Esophagus mucosa (tissue), 1 donor: ENCODE measurements at places on chromosomes 5 and 9. TPM values are rescaled to one million over a fixed set of nuclear protein-coding genes. Genes with fewer than 3 reads are reported as not detected.

Gene MYMK
- total RNA-seq, result not detected

Gene MXD3
- total RNA-seq, result 7.8 TPM

Gene RABGAP1
- total RNA-seq, result 39.6 TPM

Gene KIAA1958
- 3.9 TPM for total RNA-seq

Gene CAPSL
- total RNA-seq, result not detected

Gene PCDH12
- total RNA-seq, result 0.40 TPM

Gene ITK
- 0.40 TPM for total RNA-seq

Gene SNX30
- 8.5 TPM for total RNA-seq

GRCh38 chr9:83274787-83275186 is 211.8 kb upstream of the RASEF start:
- no peak for ATAC-seq

DNA sequence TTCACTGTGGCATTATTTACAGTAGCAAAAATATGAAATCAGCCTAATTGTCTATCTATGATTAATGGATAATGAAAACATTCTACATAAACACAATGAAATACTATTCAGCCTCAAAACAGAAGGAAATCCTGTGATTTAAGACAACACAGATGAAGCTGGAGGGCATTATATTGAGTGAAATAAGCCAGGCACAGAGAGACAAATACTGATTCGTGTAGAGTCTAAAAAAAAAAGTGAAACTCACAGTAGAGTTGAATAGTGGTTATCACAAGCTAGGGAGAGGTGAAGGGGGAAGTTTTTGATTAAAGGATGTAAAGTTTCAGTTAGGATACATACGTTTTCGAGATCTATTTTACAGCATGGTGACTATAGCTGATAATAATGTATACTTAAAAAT is 122.2 kb downstream of the ADAMTS6 start:
- no peak for ATAC-seq

DNA sequence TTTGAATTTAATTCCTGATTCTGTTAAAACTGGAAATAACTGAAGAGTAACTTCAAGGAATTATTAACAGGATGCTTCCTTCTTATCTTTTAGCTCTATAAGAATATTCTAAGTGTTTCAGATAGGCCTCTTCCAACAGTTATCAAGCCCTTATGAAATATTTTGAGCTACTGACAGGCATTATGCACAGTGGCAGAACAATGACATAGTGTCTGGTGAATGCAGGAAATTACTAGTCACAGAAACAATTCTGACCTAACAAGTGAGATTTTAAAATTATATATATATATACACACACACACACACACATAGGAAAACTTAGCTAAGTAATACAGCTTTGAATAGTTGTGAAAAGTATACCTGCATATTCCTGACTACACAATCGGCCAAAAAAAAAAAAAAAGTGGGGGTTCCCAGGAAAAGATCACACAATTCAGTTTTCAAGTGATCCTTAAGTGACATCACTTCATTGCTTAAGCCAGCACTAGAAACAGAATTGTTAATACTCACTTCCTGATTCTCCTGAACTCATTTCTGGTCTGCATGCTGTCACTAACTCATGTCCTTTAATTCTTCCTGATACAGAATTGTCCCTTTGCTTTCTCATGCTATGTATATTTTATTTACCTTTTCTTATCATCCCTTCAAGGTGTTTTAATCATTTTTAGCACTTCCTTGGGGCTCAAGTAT is 77.3 kb downstream of the SLC25A46 start:
- ATAC-seq, result peak; percentile 71
